Upper lobe of right lung (tissue), 1 donor: ENCODE measurements at places on chromosomes 5 and 9.
A peak's percentile ranks its signal among the peaks of the same experiment; 100 is the strongest.

- H3K36me3 ChIP-seq: no peaks in the 10 kb centered on the region
- no peak overlapping the region for H3K4me3 ChIP-seq
- no peak overlapping the region for H3K27ac ChIP-seq
- H3K4me1 ChIP-seq: no peaks in the 10 kb centered on the region
Measured at GRCh38 chr9:106648799-106649198, 214.2 kb upstream of the ZNF462 start.

DNA sequence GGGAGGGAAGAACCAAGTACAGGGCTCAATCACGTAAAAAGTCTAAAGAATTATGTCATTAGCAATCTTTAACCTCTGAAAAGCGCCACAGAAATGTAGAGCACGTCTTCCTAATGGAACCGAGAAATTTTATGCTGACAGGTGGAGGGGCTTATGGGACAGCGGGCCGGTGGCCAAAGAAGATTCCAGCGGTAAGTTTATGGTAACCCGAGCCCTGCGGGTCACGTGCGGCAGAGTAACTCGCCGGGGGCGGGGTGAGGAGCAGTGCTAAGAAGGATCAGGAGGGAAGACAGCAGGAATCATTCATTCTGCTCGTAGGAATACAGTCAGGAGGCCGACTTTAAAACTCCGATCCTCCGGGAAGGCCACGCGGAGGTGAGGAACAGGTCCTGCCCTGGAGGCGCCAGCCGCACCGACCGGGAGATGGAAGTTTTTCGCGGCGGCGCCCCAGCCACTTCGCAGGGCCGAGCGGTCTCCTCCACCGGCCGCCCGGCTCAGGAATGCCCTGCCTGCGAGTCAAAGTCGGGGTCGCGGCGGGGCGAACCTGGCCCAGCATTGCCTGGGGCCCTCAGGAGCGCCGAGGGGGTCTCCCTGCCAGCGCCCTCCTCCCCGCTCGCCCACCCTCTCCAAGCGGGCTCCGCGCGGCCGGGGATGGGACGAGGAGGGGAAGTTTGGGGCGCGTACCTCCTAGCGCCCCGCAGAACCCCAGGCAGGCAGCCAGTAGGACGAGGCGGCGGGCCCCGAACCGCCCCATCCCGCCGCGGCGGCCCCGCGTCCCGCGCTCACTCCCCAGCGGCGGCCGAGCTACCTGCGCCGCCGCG, 101.8 kb downstream of the ESM1 start:
- H3K4me1 ChIP-seq: no peaks in the 10 kb centered on the region
- peak overlapping the region; percentile 49 for H3K4me3 ChIP-seq
- peak; percentile 69 for DNase-seq
- no peak overlapping the region for H3K27ac ChIP-seq
- H3K27me3 ChIP-seq: peaks cover 14% of the 10 kb centered on the region

DNA sequence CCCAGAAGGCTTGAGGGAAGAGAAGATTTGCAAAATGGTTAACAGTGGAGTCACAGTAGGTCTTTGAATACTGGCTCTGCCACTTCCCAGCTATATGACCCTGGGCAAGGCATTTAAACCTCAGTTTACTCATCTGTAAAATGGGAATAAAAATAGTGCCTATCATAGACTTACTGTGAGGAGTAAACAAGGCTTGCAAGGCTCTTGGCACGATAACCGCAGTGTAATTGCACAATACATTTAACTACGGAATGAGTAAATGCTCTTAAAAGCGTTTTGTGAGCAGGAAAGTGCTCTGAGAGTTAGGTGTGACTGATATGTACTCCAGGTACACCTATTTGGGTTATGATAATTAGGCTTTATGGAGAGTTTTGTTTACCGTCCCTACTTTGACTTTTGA, 8.4 kb downstream of the SLC36A3 start:
- no peaks in the 10 kb centered on the region for H3K36me3 ChIP-seq
- H3K4me3 ChIP-seq: no peak overlapping the region
- DNase-seq: no peak
- H3K27me3 ChIP-seq: peaks cover 14% of the 10 kb centered on the region

GRCh38 chr9:134010310-134011173, 14.7 kb upstream of the BRD3OS start:
- no peak for DNase-seq
- no peak overlapping the region for H3K4me3 ChIP-seq
- no peaks in the 10 kb centered on the region for H3K36me3 ChIP-seq
- no peaks in the 10 kb centered on the region for H3K27me3 ChIP-seq
- no peak overlapping the region for H3K27ac ChIP-seq

DNA sequence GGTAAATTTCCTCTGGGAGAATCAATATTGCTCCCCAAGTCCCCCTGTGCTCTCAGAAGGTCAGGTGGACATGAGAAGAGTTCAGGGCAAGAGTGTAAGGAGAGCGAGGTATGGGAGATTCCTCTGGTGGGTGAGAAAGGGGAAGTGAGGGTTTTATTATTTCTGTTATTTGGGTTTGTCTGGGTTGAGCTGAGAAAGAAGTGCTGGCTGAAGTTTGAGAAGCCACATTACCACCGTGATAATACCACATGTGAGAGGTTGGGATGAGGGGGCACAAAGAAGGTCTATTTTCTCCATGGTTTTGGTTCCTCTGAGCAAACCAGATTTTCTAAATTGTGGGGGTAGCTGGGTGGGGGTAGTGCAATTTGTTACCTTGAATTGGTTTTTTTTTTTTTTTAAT, 350.4 kb downstream of the OSTF1 start:
- DNase-seq: no peak
- H3K4me3 ChIP-seq: no peak overlapping the region
- H3K27ac ChIP-seq: no peak overlapping the region
- no peaks in the 10 kb centered on the region for H3K36me3 ChIP-seq

- peak; percentile 68 for DNase-seq
- no peaks in the 10 kb centered on the region for H3K27me3 ChIP-seq
- no peak overlapping the region for H3K4me3 ChIP-seq
- H3K36me3 ChIP-seq: peaks cover 21% of the 10 kb centered on the region
- H3K27ac ChIP-seq: no peak overlapping the region
Measured at GRCh38 chr9:137286975-137287383, 9.5 kb downstream of the TOR4A start.

- no peaks in the 10 kb centered on the region for H3K27me3 ChIP-seq
- H3K27ac ChIP-seq: no peak overlapping the region
- H3K4me3 ChIP-seq: no peak overlapping the region
- H3K36me3 ChIP-seq: no peaks in the 10 kb centered on the region
Measured at GRCh38 chr9:7861086-7861485, 61.5 kb upstream of the DMAC1 start.

DNA sequence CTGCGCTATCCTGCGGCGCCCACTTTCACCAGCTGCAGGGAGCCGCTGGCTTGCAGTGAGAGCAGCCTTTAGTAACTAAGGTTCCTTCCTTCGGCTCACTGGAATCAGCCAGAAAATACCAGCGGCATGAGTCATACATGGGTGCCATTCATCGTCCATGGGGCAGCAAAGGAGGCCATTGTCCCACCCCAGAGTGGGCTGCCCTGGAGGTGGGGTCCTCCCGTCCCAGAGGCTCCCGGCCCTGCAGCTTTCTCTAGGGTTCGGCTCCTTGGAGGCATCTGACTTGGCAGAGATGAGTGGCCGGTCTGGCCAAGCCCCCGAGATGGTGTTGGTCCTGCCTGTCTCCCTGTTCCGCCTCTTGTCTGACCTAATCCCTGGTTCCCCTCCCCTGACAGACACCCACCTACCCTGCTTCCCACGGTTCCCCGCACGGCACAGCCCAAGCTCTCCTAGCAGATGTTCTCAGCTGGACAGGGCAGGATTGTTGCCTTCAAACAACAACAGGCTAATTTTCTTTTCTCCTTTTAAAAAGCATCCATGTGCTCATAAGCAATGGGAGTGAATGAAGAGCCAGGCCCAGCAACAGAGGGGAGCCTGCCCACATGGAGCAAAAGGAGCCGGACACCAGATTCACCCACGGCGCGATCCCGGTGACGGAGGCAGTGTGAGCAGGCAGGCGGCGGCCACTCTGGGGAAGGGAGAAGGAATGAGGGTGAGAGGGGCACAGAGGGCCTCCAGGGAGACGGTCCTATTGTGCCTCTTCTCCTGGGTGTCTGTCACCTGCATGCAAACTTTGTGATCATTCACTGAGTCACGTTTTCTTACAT, 97.0 kb upstream of the COL5A1 start:
- H3K36me3 ChIP-seq: no peaks in the 10 kb centered on the region
- DNase-seq: peak; percentile 58
- H3K4me3 ChIP-seq: no peak overlapping the region
- H3K27me3 ChIP-seq: no peaks in the 10 kb centered on the region

GRCh38 chr5:159405611-159406031, 75.3 kb upstream of the IL12B start:
- no peak overlapping the region for H3K27ac ChIP-seq
- no peak for DNase-seq
- H3K4me3 ChIP-seq: no peak overlapping the region
- no peaks in the 10 kb centered on the region for H3K36me3 ChIP-seq

- DNase-seq: no peak
- H3K27ac ChIP-seq: no peak overlapping the region
- no peaks in the 10 kb centered on the region for H3K27me3 ChIP-seq
Measured at GRCh38 chr5:135810188-135810943, 24.1 kb upstream of the SLC25A48 start.

GRCh38 chr9:24614070-24614469, 68.4 kb upstream of the IZUMO3 start:
- no peaks in the 10 kb centered on the region for H3K36me3 ChIP-seq
- H3K4me3 ChIP-seq: no peak overlapping the region
- no peaks in the 10 kb centered on the region for H3K27me3 ChIP-seq
- H3K27ac ChIP-seq: no peak overlapping the region

GRCh38 chr5:98999631-99000030, 70.8 kb upstream of the CHD1 start:
- no peak overlapping the region for H3K27ac ChIP-seq
- DNase-seq: no peak
- H3K27me3 ChIP-seq: no peaks in the 10 kb centered on the region
- H3K4me1 ChIP-seq: no peaks in the 10 kb centered on the region
- H3K4me3 ChIP-seq: no peak overlapping the region

DNA sequence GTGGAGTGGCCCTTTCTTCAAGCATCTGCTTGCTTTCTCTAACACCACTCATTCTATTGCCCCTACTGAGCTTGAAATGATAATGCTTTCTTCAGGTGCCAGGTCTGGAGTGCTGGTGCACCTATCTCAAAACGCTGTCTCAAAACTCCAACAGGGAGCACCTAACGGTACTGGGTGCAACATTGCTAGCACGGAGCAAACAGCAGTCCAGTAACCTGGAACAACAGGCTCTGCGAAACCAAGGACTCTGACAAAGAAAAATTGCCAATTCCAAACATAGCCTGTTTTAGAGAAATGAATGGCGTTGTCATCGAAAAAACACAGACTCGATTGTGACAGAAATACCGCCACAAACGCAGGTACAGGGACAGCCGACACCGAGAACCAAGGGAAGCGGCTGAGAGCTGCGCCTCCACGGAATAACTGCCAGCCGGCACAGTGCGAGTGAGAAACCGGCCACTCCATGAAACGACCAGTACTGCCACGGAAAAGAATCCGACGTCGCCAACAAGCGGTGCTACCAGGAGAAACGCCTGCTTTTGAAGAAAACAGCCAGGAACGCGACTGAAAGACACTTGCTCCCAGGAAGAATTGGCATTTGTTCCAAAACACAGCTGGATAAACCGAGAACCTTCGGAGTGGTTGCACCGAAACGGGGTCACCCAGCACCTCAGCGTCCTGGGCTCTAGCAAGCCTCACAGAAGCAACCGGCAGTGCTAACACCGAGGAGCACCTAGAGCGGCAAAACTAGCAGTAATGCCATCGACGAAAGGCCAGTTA, 3.1 kb downstream of the ANXA2R start:
- H3K27me3 ChIP-seq: peaks cover 28% of the 10 kb centered on the region
- H3K4me1 ChIP-seq: no peaks in the 10 kb centered on the region
- peak overlapping the region; percentile 100 for H3K27ac ChIP-seq
- DNase-seq: peak; percentile 64
- peak overlapping the region; percentile 73 for H3K4me3 ChIP-seq

- H3K4me3 ChIP-seq: no peak overlapping the region
- no peaks in the 10 kb centered on the region for H3K27me3 ChIP-seq
- no peak for DNase-seq
Measured at GRCh38 chr9:86040861-86041155, 58.5 kb downstream of the GOLM1 start.

DNA sequence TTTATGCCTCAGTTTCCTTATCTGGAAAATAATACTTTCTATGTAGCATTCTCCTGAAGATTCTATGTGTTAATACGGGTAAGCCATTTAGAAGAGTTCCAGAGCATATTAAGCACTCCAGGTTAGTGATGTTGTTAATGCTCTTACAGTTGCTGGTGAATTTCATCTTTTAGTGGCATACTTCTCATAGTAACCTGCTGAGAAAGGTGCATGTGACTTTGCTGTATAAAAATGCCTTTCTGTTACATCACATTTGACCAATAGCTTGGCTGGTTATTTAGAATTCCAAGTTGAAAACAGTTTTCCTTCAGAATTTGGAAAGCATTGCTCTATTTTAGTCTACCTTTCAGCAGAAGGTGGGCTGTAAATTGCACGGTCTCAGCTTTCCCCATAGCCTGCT, 27.2 kb downstream of the GCNT1 start:
- no peak overlapping the region for H3K27ac ChIP-seq
- no peaks in the 10 kb centered on the region for H3K4me1 ChIP-seq
- no peak overlapping the region for H3K4me3 ChIP-seq
- no peak for DNase-seq
- H3K27me3 ChIP-seq: no peaks in the 10 kb centered on the region

DNA sequence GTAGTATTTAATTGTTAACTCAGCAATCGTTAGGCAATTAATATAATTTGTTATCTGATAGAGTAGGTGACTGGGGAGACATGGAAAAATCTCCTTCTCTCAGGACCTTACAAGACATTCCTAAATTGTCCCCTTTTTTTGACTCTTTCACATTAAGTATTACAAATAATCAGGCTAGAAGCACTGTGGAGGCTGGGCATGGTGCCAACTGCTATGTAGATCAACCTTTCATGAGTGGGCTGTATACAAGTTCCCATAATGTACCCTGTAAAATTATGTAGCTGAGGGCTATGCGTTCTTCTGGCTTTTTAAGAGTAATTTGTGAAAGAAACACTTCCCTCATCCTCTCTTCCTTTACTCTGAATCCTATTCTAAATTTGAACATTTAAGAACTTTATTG, 140.2 kb downstream of the NFIB start:
- no peak for DNase-seq
- H3K27me3 ChIP-seq: no peaks in the 10 kb centered on the region
- no peak overlapping the region for H3K4me3 ChIP-seq
- no peaks in the 10 kb centered on the region for H3K36me3 ChIP-seq
- no peak overlapping the region for H3K27ac ChIP-seq

- DNase-seq: no peak
- H3K27ac ChIP-seq: peak overlapping the region; percentile 87
- H3K4me1 ChIP-seq: peaks cover 36% of the 10 kb centered on the region
- H3K4me3 ChIP-seq: peak overlapping the region; percentile 65
- peaks cover 15% of the 10 kb centered on the region for H3K27me3 ChIP-seq
- no peaks in the 10 kb centered on the region for H3K36me3 ChIP-seq
Measured at GRCh38 chr9:121599872-121600585, 51.4 kb upstream of the DAB2IP start.
